ENCODE measurements at places on chromosomes 11 and 22.

- DNase-seq, result no peak
These were observed 15.1 kb upstream of the CAPRIN1 start for GRCh38 chr11:34036456-34036855.

DNA sequence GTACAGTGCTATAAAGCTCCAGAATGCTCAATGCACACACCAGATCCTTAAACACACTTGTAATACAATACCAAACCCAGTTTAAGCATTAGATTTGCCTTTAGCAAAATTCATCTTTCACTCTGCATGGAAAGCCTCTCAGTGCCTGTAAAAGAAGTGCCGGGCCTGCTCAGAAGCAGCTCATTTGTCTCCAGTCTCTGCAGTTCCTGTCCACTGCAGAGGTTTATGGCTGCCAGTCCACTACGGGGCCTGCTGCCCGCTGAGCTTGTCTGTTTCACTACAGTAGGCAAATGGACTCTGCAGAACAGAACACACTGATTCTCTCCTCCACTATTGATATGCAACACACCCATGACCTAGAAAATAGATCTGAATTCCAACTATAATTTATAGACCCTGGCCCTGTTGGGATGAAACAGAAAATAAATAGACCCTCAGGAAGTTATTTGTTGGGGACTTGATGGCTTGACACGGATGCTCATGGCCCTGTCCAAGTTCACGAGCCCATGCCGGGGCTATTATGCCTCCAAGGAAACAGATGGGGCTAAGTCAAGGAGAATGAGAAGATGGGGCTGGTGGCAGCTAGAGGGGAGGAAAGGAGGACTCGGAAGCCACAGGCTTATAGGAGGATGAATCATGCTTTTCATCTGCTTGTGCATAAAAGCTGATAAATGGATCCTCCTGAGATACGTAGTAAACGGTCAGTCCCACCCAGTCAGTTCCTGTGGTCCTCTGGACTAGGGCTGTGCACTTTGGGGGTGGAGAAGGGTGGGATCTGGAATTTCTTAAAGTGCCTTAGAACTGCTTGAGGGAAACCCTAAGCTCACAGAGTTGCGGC lies 416.8 kb upstream of the TENM4 start:
- no peak for DNase-seq

DNA sequence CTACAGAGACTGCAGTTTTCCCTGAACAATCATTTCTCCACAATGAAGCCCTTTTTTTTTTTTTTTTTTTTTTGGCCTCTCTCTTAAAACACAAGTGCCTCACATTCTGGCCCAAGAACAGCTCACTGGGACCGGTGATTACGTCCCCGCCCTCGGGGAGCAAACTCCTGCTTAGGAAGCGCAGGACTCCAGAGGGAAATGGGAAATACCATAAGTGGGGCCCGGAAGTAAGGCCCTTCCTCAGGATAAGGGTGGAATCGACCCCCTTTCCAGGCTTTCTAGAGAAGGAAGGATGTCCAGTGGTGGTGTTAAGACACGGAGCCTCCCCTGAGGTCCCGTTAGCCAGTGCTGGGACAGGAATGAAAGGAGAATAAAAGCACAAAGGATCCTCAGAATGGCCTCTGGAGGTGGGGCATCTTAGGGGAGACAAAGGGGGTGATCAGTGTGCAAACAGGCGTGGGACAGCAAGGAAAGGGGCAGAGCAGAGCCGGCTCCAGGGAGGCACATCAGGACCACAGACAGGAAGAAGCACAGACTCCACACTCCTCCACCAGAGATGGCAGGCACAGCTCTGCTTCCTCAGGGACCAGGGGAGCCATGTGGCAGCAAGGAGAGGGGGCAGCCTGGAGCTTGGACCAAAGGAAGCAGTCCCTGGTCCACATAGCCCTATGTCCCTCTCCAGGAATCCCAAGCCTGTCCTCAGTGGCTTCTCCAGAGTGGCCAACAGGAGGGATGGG lies 61.3 kb downstream of the CHST1 start:
- DNase-seq, result no peak

DNA sequence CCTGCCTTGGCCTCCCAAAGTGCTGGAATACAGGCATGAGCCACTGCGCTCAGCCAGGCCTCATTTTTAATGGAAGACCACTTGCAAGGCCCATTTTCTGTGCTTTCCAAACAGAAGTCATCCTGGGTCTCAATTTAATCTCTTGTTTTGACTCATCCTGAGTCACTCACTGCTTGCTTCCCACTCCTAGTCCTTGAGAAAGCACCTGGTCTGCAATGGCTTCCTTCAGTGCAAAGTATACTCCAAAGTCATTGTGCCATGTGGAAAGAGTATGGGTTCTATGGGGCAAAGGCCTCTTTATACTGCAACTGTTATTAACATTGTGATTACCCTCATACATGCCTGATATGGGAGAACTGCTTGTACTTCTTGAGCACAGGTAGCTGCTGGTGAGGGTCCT lies 18.3 kb upstream of the SLC5A1 start:
- no peak for DNase-seq

- DNase-seq, result no peak
These were observed 19.1 kb upstream of the SCARF2 start for GRCh38 chr22:20456722-20457076.

DNA sequence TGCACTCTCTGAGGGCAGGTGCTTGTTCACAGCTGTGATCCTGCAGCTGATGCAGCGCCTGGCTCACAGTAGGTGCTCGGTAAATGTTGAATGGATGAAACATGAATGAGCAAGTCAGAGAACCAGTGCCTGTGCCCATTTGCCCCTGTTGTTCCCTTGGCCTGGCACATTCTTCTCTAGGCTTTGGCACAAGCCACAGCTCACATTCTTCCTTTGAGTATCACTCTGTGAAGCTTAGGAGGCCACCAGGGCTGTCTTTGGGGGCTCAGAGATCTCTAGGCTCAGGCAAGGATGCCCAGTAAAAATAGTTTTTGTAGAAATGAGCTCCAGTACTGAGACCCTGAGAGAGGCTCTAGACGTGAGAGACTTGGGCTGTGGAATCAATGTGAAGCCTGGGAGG lies 144.6 kb upstream of the NAV2 start:
- DNase-seq, result no peak

GRCh38 chr11:75873417-75874221 lies 58.6 kb downstream of the UVRAG start:
- no peak for DNase-seq

- DNase-seq, result no peak
These were observed 3.3 kb downstream of the RPLP2 start for GRCh38 chr11:813072-813455.

DNA sequence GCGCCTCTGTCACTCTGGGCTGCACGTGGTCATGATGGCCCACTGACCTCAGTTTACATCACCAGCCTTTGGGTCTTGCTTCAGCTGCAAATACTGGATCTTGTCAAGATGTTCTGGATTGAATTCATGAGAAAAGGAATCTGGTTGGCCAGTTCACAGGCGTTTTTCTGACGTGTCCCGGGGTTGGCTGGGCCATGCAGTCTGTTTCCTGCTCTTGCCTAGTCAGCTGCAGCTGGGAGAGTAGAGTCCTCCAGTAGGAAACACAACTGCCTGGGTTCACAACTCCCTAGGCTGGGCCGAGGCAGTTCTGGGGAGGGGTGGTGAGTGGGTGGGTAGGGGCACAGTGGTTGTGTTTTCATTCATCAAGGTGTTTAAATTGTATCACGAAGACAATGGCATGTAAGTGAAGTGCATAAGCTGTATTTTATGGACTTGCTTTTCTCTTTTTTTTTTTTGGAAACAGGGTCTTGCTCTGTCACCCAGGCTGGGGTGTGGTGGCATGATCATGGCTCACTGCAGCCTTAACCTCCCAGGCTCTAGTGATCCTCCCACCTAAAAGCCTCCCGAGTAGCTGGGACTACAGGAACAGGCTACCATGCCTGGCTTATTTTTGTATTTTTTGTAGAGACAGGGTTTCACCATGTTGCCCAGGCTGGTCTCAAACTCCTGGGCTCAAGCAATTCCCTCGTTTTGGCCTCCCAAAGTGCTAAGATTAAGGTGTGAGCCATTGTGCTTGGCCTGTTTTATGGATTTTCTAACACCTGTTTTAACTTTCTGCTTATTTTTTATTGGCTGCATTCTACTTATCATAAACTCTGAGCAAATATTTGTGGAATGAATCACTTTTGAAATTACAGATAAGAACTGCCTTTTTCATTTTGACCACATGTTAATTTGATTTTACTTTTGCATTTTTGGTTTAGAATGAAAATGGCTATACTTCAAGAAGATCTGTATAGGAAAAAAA lies 54.0 kb upstream of the PITPNB start:
- no peak for DNase-seq

GRCh38 chr11:77141034-77141433 lies 13.0 kb downstream of the MYO7A start:
- no peak for DNase-seq

GRCh38 chr22:33785283-33785968 lies 134.8 kb downstream of the LARGE1 start:
- no peak for DNase-seq

GRCh38 chr22:38067761-38068360 lies 10.7 kb downstream of the PICK1 start:
- DNase-seq, result no peak

DNA sequence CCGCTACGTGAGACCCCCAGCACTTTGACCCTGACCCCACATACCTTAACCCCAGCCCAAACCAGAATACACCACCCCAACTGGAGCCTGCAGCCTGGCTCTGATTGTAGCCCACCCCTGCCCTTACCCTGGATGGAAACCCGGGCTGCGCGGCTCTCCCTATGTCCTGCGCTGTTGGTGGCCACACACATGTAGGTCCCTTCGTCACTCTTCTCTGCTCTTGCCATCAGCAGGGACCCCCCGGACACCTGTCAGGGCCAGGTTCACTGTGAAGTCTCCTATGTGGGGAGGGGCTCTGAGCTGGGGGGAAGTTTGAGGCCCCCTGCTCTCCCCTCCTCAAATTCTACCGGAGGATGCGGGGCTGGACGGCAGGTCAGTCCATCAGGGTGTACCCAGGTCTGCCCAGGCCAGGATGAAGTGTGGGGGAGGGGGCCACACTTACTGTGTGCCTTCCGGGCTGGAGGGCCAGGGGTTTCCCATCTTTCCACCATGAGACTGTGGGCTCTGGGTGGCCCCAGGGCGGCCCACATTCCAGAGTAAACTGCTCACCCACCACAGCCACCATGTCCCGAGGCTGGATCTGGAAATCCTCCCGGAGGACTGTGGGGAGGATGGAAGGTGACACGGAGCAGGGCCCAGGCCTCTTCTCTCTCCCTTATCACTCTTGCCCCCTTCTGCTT lies 1.5 kb downstream of the ROBO4 start:
- no peak for DNase-seq

GRCh38 chr22:30582788-30583545 lies 8.5 kb upstream of the GAL3ST1 start:
- DNase-seq, result no peak

DNA sequence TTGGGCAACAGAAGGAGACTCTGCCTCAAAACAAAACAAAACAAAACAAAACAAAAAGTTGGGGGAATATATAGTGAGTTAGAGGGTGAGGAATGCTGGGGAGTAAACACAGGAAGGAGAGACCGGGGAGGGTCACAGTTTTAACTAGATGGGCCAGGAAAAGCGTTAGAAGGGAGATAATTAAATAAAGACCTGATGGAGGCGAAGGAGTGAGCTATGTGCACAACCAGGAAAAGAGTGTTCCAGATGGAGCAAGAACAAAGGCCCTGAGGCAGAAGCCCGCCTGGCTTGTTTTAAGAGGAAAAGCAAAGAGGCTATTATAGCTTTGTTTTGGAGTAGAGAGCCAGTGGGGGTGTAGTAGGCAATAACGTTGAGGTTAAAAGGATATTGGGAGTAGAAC lies 4.8 kb upstream of the PLA2G6 start:
- DNase-seq, result no peak

DNA sequence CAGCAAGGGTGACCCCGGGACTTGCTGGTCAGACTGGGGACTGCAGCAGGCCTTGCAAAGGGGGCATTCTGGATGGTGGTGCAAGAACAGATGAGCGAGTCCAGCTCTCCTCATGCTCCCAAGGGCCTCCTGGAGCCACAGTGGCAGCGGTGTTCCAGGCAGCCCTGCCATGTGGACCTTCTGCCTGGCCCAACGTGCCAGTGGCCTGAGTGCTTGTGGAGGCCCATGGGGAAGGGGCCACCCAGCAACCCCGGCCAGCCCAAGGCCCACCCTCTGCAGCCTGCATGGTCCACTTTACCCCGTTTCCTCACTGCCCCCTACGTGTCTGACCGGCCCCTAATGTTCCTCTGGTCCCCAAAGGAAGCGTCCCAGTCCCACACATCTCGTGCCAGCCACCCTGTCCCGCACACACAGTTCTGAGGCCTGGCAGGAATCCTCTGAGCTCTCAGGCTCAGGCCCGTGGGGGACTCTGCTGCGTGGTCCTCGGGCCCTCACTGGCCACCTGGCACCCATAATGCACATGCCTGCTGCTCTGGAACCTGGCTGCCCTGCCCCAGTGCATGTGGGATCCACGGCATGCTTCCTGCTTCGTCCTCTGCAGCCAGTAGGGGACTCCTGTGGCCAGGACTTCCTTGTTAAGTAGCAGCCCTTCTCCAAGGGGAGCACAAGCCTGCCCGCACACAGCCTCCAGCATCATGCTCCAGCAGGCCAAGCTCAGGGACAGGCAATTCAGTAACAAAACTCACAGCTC lies 85.5 kb downstream of the DGCR2 start:
- no peak for DNase-seq

DNA sequence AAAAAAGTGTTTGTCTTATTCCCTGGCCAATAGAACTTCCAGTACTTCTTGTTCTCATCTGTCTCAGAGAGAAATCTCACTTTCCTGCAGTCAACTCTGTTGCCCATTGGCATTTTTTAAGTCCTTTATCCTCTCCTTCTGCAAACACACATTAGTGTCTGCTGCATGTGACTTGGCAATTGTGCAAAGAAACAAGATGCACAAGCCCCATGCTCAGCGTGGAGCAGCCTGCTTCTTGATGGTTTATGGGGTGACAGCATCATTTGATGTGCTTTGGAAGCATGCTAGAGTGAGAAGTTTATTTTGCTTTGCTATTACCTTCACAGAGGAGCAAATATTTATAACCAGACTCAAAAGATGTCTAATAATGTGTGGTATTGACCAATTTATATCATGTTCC lies 238.2 kb downstream of the FAT3 start:
- no peak for DNase-seq

DNA sequence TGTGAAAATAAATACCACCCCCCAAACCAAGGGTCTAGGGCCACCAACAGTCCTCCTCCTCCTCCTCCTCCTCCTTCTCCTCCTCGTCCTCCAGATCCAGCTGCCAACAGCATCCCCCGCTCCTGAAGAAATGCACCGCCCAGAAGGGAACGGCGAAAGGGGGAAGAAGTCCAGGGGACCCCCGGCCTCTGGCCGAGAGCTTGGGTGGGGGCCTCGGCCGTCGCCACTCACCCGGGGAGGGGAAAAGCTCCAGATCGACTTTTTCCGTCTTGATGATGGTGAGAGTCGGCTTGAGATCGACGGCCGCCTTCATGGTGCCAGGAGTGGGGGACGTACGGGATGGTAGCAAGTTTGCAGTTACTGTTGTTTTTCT lies 65.7 kb downstream of the ETS1 start:
- no peak for DNase-seq

GRCh38 chr22:20619045-20619892 lies 111.9 kb downstream of the MED15 start:
- no peak for DNase-seq

GRCh38 chr11:82631722-82632630 lies 101.7 kb downstream of the FAM181B start:
- no peak for DNase-seq
